HFF-Myc (cell line): ENCODE measurements at places on chromosomes 16 and 17.

DNA sequence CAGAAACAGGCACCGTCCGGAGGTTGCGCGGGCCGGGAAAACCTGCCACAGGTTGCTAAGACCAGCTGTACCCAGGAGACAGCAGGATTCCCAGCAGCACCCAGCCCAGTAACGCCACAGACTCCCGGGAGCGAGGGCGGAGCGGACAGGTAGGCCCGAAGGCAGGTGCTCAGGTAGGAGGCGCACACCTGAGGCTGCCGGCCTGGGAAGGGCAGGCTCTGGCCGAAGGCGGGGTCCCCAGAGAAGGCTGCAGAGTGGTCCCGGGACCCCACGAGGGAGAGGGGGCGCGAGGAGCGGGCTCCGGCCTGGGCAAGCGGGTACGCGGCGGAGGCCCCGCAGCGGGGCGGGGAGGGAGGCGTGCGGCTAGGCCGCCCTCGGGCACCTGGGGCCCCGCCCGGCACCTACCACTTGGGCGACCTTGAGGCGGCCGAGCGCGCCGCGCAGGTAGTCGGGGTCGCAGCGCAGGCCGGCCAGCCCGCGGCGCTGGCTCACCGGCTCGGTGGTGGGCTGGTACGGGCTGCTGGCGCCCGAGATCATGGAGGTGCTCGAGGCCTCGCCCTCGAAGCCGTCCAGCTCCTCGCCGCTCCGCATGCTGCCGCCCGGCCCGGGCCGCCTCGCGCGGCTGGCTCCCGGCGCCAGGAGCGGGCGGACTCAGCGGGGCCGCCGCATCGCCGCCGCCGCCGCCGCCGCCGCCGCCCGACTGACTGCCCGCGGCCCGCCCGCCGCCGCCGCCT, 441 bp downstream of the CMTM4 start:
- no peak for DNase-seq

- no peak for DNase-seq
Observed at GRCh38 chr17:2354311-2354710, 17.0 kb downstream of the SGSM2 start.

GRCh38 chr16:30779596-30779995, 7.4 kb downstream of the ZNF629 start:
- DNase-seq = no peak

- DNase-seq = no peak
Observed at GRCh38 chr17:75820094-75821080, 23.8 kb downstream of the UNC13D start.

GRCh38 chr16:14456793-14457481, 173.1 kb downstream of the PARN start:
- no peak for DNase-seq
